ENCODE measurements at places on chromosomes 11 and 22. TPM values are rescaled to one million over a fixed set of nuclear protein-coding genes. Genes with fewer than 3 reads are reported as not detected.
A peak's percentile ranks its signal among the peaks of the same experiment; 100 is the strongest.

- peak; percentile 73 for DNase-seq
These were observed 1.8 kb upstream of the CARS1 start for GRCh38 chr11:3058753-3059664.

- peak; percentile 67 for DNase-seq
These were observed 123.5 kb downstream of the UVRAG start for GRCh38 chr11:75938543-75938942.

GRCh38 chr11:60891103-60891741 lies 15.2 kb downstream of the PRPF19 start:
- peak; percentile 69 for DNase-seq

RNF169 gene
- 36.2 TPM for total RNA-seq

- DNase-seq: no peak
These were observed 133.0 kb upstream of the CSNK2A3 start for GRCh38 chr11:11486002-11486401.

DNA sequence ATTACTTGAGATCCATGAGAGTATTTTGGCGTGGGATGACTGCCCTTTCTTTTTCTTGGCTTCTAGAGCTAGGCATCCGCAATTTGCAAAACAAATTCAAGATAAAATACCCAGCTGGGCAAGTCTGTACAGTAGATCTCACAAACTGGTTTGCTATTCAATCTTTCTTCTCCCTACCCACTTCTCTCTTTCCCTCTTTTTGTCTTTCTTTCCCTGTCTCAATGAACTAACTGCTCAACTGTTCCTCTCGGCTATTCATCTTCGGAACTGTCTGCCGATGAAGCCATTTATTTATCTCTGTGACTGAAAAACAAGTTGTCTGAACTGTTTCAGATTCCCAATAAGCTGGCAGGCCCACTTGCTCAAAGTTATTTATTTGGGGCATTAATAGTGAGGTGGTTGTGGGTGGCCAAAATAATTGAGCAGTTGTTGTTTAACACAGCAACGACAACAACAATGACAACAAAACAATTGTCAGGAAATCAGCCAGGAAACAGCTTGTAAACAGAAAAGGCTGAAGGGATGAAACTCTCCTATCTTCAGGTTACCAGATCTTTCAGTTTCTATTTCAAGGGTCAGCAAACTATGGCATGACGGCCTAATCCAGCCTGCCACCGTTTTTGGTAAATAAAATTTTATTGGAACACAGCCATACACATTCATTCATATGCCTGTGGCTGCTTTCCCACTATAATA lies 76.0 kb upstream of the MTMR2 start:
- peak; percentile 23 for DNase-seq

INS gene
- not detected for total RNA-seq

Data from dermis blood vessel endothelial cell (primary cell).